ENCODE measurements at places on chromosomes 1 and 21. TPM values are rescaled to one million over a fixed set of nuclear protein-coding genes. Genes with fewer than 3 reads are reported as not detected.
A peak's percentile ranks its signal among the peaks of the same experiment; 100 is the strongest.

GRCh38 chr1:211347077-211347844, 20.6 kb downstream of the TRAF5 start:
- DNase-seq = no peak

DNA sequence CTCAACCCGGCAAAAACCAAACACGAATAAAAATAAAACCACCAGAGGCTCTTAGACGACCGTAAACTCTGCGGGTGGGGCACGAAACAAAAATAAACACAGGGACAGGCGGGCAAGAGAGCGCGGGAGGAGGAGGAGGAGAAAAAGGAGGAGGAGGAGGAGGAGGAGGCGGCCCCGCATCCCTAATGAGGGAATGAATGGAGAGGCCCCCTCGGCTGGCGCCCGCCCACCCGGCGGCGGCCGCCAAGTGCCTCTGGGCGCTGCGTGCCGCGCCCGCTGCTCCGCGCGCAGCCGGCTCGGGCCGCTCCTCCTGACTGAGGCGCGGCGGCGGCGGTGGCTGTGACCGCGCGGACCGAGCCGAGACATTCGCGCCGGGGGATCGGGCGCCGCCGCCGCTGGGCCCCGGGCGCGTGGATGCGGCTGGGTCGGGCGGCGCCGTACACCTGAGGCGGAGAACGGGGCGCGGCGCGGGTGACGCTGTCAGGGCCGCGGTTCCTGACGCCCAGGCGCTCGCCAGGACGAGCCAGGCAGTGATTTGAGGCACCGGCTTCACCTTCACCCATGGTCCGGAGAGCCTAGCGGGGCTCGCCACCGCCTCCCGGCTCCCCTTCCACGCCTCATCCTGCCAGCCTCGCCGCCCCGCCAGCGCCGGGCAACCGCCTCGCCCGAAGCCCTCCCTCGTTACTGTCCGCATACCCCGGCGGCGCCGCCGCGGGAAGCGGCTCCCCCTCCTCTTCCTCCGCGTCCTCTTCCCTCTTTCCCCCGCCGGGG, at the start of gene MARK1:
Gene MARK1 (plus strand): TSS at position 229 of the 771 bp plus-strand sequence. CDS start 687 bp downstream, outside the sequence.
- DNase-seq = peak; percentile 89

DNA sequence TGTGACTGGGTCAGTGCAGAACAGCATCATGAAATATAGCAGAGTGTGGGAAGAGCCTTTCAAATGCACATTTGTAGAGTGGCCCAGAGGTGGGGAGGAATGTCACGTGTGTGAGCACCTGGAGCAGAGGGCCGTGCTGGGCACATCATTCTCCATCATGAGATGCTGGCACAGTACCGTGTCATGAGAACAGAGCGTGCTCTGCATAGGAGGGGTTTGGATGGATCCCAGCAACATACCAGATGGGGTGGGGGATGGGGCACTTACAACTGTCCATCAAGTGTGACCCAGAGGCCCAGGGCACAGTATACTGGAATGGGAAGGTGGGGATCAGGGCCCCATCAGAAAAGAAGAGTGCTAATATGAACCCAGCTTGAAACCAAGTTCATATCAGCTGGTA, 182.0 kb downstream of the LMX1A start:
- DNase-seq = no peak

GRCh38 chr1:17768651-17769241, 13.6 kb downstream of the ACTL8 start:
- peak; percentile 76 for DNase-seq

- DNase-seq = no peak
Observed at GRCh38 chr1:210373628-210373877, 44.9 kb downstream of the HHAT start.

- DNase-seq = no peak
Observed at GRCh38 chr1:101004670-101005069, 20.9 kb downstream of the DPH5 start.

GRCh38 chr1:34477632-34478141, 277.2 kb upstream of the GJB5 start:
- no peak for DNase-seq

DNA sequence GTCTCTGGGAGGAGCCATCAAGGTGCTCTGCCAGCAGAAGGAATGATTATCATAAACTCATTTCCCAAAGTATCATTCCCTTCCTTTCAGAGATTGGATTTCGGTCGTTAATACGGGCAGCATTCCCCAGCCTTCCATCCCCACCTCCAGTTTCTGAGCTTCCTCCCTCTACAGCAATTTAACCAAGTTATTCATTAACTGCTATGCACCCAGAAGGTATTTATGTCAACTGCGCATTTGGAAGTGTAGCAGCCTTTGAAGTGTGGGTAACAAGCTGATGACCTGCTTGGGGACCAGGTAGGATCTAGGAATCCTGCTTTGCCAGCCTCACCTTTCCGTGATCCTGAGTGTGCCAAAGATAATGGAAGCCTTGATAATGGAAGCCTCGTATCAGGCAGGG, 172.4 kb upstream of the IGSF21 start:
- DNase-seq = no peak

- no peak for DNase-seq
Observed at GRCh38 chr1:211865180-211865579, 34.6 kb upstream of the LPGAT1 start.

DNA sequence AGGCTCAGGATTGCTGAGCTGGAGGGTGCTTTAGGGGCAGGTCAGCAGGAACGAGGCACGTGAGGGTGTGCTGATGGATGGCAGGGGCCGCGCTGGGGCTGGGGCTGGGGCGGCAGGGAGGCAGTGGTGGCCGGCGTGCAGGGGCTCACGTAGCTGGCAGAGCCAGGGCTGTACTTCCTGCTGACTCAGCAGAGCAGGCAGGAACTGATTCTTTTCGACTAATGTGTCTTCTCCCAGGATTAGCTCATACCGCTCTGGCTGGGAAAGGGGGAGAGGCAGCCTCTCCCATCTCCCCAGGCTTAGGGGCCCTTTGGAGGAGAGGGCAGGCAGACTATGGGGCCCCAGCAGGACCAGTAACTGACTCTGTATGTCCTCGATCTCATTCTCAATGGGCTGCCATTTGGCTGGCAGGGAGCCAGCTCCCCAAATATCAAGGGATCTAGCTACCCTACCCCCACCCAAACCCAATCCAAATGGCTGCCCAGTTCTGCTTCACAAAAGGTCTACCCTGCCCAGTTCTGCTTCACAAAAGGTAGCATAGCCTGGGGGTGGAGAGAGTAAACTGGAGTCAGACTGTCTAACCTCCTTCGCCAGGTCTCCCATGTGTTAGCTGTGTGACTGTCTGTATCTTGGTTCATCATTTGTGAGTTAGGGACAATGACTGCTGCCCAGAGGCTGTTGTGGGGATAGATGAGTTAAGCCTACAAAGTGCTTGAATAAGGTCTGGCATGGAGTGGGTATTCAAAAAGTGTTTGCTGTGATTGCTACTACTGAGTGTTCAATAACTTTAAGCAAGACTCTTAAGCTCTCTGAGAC, 100.1 kb upstream of the SLC2A1 start:
- no peak for DNase-seq

DNA sequence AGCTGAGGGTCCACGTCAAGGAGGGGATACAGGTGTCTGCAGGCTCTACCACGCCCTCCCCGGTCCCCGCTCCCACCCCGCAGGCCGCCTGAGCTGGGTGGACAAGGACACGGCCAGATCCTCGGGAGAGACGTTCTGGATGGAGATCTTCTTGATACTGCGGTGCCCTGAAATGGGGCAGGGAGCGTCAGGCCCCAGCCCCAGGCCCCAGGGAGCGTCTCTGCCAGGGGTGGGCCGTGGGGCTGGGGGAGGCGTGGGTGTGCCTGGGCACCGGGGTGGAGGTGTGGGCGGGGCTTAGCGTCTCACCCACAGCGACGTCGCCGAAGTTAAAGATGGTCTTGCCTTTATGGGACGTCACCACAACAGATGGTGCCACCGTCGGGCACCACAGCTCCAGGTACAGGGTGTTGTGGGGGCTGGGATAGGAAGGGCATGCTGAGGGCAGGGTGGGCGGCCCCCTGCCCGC, 7.3 kb upstream of the TMEM52 start:
- DNase-seq = peak; percentile 66

DNA sequence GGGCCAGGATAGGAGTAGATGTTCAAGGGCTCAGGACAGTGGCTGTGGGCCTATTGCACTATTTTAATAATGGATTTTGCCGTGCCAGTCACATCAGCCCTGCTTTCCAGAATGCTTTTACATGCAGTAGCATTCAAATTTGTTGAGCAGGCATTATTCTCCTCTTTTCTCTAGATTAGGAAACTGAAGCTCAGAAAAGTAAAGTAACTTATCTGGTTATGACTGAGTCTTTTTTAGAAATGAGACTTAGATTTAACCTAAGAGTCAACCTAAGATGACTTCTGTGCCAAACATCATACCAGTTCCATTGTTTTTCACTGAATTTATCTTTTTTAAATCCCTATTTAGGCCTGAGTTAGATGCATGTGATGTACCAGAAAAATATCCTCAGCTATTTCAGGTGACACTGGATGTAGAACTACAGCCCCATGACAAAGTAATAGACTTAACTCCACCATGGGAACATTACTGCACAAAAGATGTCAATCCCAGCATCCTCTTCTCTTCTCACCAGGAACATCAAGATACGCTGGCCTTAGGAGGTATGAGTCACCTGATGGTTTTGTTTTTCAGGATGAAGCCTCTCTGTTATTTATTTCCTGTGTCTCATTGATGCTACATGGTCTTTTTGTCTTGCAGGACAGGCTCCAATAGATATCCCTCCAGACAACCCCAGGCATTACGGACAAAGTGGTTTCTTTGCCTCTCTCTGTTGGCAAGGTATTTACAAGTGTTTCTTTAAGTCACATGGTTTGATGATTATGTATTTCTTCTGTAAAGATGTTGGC, 31.4 kb upstream of the LEPR start:
- no peak for DNase-seq

DNA sequence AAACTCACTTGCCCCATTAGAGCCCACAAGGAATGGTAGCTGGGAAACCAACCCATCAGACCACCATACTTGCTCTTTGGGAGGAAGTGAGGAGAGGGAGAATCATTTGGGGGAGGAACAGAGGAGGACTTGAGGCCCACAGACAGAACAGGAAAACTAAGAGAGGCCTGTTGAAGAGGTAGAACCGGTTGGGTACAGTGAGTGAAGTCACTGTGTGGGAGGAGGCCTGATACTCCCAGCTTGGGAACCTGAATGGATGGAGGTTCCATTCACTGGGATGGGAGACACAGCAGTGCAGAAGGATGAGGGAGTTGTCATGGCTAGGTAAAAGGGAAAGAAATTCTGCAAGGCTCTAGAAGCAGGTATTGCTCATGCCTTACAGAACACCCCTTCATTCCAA, 63.4 kb upstream of the PSEN2 start:
- DNase-seq = no peak

DNA sequence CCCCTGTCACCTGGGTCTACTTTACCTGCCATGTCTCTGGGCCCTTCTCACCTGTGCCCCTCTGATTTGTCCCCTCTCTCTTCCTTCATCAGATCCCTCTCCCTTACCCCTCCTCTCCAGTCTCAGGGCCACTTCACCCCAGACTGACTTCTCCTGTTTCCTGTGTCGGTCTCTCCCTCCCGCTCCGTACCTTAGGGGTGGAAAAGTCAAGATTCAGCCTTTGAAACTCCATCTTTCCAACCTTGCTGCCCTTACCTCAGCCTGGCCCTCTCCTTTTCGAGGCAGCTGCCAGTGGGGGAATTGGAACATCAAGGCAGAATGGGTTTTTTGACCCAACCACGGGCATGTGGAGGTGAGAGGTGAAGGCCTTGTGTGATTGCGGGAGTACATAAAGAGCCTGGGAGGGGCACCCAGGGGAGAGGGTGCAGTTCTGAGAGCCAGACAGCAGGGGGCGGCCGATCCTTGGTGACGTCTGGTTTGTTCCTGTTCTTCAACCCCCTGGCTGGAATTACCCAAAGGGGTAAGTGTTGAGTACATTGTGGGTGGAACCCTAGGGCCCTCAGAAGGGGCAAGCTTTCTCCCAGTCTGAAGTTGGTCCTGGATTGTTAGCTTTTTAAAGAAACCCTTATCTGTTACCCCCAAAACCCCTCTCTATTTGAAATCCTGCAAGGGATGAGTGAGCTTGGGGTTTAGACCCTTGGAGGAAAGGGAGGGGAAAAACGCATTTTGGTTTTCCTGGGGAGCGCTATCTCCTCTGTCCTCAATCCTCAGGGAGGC, 12.3 kb upstream of the DMBX1 start:
- peak; percentile 86 for DNase-seq

DNA sequence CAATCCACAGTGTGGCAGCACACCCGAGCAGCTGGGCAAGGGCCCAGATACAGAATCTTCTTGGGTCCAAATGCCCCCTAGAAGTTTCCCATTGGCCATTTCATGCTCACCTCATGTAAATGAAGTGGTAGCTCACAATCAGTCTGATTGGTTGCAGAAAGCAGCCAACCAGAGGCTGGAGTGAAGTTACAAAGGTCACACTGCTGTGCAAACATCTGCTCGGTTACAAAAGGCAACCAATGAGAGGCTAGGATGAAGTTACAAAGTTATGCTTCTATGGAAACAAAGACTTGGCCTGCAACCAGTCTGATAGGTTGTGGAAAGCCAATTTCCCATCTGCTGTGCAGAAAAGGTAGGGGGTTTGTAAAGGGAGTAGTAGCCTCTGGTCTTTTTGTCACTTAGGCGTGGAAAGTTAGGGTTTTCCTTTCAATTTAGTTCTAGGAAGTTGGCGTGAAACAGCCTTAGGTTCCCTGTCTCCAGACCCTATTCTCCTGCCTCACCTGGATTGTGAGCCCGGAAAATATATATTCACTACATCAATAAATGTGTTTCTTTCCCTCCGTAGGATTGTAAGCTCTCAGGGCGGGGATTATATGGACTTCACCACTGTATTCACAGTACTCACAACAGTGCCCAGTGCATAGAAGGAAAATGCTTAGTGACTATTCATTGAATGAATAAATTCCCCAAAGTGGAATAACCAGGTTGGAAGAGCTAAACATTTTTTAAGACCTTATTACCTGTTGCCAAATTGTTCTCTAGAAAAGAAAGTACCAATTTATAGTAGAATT, 91.9 kb downstream of the URB2 start:
- no peak for DNase-seq

DNA sequence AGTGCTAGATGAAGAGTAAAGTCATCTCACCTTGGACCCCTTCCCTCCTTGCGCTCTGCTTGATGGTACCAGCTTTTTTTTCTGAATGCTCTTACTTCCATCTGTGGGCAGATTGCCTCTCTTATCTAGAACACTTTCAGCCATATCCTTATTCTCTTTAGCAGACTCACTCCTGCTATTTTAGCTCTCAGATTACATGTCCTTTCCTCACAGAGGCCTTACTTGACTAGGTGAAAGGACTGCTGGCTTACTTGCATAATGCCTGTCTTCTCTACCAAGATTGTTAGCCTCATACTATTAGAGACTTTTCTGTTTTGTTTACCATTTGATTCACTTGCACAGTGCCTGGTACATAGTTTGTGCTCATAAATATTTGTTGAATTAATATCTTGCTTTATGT, 9.3 kb downstream of the IFI44 start:
- no peak for DNase-seq

CLCA1 gene
- total RNA-seq = not detected

RSPO1 gene
- total RNA-seq = not detected

DENND2C gene
- 2.6 TPM for total RNA-seq

CPT2 gene
- 37.7 TPM for total RNA-seq

GUCA2B gene
- not detected for total RNA-seq

PDE4B gene
- 12.0 TPM for total RNA-seq

OR2T35 gene
- total RNA-seq = not detected

OR2T33 gene
- not detected for total RNA-seq

CNIH3 gene
- 1.2 TPM for total RNA-seq
